Prostate gland (tissue), 2 donors: ENCODE measurements at places on chromosomes 13 and 19. TPM values are rescaled to one million over a fixed set of nuclear protein-coding genes. Genes with fewer than 3 reads are reported as not detected.
A peak's percentile ranks its signal among the peaks of the same experiment; 100 is the strongest.

- DNase-seq: no peak
These were observed 108.9 kb downstream of the DOCK9 start for GRCh38 chr13:98868932-98869331.

DNA sequence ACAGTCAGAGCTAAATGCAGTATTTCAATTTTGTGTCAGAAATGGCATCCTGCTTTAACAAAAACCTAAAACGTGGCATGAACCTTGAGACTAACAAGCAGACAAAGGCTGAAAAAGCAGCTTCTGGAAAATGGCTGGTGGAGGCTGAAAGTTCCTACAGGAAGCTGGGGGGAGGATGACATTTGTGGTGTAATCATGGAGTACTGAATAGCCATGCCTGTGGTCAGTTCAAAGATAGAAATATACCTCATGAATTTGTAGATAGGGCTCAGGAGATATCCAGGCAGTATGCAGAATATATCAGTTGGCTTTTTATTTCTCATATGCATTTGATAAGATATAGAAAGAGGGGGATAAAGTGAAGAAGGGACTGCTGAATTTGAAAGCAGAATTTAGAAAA, 181.7 kb downstream of the UQCRFS1 start:
- DNase-seq: no peak

Gene NAT14
- total RNA-seq: 19.8 TPM

Gene WDFY2
- 7.9 TPM for total RNA-seq

Gene WDR62
- 28.6 TPM for total RNA-seq

Gene UBE2L5
- total RNA-seq: 5.2 TPM

DNA sequence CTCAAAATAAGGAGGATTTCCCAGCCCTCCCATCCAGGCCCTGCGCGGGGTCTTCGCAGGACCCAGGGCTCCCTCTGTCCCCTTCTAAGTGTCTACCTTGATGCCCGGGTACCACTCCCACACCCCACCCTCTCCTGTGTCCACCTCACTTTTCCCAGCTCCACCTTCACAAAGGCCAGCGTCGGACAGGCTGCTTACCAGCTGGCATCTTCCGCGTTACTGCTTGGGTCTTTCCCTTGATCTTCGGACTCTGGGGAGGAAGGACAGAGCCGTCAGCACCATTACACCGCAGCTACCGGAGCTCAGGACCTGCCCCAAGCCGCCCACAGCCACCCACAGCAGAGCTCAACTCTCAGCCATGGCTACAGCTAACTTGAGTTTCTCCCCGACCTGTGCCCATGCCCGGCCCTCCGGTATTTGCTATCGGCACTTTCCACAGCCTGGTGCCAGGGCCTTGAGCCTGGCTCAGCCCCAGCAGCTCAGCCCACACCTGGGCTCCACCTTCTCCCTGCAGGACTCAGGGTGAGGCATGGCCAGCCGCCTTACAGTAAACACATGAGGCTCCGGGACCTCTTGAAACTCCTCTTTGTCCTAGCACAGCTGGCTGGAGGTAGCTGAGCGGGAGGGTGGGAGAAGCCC, 3.8 kb downstream of the C13orf46 start:
- DNase-seq: peak; percentile 88

DNA sequence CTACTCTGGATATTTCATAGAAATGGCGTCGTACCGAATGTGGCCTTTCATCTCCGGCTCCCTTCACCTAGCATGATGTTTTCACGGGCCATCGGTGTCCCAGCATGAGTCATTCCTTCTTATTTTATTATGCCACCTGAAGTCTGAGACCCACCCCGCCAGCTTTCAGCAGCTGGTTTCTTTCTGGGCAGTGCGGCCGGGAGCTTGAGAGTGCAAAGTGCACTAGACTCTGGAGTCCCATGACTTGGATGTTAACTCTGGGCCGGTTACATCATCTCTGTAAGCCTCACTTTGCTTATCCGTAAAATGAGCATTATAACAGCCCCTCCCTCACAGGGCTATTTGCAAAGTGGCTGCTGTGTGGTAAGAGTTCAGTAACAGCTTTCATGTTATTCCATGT, 5.8 kb upstream of the KMT5C start:
- no peak for DNase-seq

Gene ZNF208
- total RNA-seq: 4.3 TPM

DNA sequence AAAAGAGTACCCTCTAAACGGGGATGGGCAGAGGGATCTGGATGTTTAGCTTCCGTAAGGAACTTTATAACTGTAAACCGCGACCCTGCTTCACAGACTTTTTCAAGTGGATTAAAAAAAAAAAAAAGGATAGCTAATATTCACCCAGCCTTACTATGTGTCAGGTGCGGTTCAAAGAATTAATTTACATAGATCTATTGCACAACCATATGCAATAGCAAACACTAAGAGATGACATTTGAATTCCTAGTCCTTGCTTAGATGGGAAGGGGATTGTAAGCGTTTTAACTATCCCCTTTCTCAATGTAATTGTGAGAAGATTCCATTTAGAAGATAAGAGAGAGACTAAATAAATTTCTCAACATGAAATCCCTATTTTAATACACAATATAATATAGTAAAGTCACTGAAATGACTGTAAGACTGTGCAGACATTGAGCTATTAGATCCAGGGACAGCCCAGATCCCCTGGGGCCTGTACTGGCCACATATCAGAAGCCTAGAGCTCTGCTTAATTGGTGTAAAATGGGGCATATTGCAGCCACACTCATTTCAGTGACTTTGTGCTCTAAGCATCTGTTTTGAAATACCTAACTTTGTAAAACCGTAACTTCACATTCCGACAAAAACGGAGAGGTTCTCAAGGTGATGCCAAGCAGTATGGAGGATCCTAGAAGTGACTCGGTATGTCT, 13.6 kb downstream of the LATS2 start:
- no peak for DNase-seq

DNA sequence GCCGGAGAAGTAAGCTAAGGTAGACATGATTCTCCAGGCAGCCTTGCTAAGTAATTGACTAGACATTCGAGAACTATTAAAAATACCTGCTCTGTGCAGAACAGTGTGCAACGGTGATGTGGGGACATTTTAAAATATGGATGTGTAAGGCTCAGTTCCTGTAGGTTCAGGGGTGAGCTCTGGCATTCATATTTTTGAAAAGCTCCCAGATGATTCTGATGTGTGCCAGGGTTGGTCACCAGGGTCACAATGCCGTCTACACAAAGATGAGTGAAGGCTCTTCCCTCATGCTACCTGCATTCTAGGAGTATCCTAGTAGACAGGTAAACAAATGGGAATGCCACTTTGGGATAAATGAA, 702 bp upstream of the EPSTI1 start:
- no peak for DNase-seq

DNA sequence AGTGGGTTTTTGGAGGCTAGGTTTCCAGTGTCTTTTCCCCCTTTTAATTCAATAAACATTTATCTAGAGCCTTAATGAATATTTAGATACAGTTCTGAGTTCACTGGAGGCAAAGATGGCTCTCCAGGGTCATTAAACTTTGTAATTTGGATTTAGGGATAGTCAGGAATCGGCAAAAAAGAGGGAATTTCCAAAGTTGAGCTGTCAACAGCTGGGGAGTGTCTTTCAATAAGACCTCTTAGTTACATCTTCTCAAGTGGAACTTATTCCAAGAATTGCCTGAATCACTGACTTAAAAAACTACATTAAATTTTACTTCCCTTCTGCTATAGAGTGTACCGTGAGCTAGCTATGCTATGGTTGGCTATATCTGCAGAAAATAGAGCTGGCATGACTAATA, 2.0 kb downstream of the LRCH1 start:
- no peak for DNase-seq

GRCh38 chr19:41682437-41682836, 5.6 kb downstream of the CEACAM7 start:
- no peak for DNase-seq

- DNase-seq: no peak
These were observed 733.9 kb upstream of the ARGLU1 start for GRCh38 chr13:107301724-107302374.

GRCh38 chr19:28667348-28667977, 545.5 kb downstream of the UQCRFS1 start:
- DNase-seq: no peak

- no peak for DNase-seq
These were observed 83.7 kb downstream of the AKAP11 start for GRCh38 chr13:42355491-42356183.

Gene PALM3
- 1.8 TPM for total RNA-seq

GRCh38 chr19:36183245-36183628, 31.0 kb upstream of the COX7A1 start:
- no peak for DNase-seq

Gene OR7A5
- 0.57 TPM for total RNA-seq

Gene SOHLH2
- 5.1 TPM for total RNA-seq

DNA sequence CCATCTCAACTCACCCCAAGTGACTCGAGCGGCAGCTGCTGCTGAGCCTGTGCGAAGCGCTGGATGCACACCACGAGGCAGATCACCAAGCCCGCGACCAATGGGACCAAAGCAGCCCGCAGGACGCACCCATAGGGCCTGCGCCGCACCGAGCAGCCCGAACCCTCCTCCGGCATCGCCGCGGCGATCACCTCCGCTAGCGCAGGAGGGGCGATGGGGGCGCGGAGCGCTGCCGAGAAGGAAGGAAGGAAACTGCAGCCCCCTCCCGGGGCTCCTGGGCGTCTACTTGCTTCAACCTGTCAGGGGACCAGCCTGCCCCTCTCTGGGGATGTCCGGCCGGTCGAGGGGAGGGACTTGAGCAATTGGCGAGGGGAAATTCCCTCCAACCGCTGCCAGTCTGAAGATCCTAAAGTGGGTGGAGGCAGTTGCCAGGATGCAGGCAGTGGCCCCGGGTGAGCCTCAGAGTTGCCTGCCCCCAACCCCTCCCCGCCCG, at the start of gene CD70:
Gene CD70, minus strand, starts transcription at position 324 of the 493 bp plus-strand sequence. Its CDS starts 148 bp downstream, at position 176.
- no peak for DNase-seq

- DNase-seq: no peak
These were observed 19.6 kb downstream of the TMEM150B start for GRCh38 chr19:55305491-55305890.

Gene PRR20D
- total RNA-seq: not detected

GRCh38 chr13:58989556-58989955, 1174.2 kb downstream of the DIAPH3 start:
- no peak for DNase-seq

Gene C13orf46
- total RNA-seq: 8.0 TPM

DNA sequence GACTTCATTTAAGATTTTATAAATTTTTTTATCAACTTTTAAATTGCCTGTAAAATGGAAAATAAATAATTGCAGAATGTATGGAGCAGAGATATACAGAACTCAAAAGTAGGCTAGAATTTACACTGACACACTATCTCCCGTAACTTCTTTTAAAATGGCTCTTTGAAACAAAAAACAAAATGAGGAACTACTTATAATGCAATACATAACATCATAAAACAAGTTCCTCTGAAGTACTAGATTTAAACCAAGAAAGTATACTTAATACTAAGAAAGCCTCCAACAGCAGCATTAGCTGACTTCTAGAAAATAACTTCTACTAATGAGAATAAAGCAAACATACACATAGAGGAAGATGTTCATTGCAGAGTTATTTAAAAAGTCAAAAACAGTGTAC, 17.0 kb downstream of the RBM26 start:
- no peak for DNase-seq

DNA sequence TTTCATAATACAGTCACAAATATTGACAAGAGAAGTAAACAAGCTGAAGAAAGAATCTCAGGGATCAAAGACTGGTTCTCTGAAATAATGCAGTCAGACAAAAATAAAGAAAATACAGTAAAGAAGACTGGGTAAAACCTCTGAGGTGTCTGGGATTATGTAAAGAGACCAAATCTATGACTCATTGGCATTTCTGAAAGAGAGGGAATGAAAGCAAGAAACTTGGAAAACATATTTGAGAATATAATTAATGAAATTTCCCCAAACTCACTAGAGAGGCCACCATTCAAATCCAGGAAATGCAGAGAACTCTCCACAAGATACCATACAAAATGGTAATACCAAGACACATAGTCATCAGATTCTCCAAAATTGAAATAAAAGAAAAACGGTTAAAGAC, 53.0 kb upstream of the GPC6 start:
- no peak for DNase-seq

DNA sequence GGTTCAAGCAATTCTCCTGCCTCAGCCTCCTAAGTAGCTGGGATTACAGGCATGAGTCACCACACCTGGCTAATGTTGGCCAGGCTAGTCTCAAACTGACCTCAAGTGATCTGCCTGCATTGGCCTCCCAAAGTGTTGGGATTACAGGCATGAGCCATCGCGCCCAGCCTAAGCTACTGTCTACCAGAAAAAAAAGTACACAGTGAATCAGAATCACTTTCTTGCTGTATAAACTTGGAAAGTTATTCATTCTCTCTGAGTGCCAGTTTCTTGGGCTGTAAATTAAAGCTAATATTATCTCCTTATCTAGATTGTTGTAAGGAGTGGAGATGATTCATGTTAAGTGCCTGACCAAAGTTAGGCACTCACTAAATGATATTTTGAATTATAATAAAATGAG, 242.8 kb downstream of the ENOX1 start:
- no peak for DNase-seq

- DNase-seq: no peak
These were observed 188.1 kb downstream of the UGGT2 start for GRCh38 chr13:95865080-95865615.

GRCh38 chr13:111539791-111540446, 219.5 kb downstream of the TEX29 start:
- DNase-seq: no peak

DNA sequence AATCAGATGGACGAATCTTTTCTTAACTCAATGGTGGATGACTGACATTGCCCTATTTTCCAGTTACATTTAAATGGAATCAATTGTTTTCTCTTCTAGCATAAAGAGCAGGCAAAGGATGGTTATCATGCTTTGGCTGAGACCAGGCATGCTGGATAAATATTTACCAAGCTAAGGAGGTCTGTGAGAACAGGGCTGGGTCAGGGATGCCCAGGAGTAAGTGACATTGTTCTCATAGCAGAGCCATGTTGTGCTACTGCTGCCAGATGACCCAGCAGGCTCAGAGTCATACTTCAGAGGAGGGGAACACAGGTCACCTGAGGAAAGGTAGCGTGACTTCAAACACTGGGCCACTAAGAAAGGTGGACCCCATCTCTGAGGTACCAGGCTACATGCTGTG, 116.0 kb upstream of the RNF113B start:
- DNase-seq: peak; percentile 68

DNA sequence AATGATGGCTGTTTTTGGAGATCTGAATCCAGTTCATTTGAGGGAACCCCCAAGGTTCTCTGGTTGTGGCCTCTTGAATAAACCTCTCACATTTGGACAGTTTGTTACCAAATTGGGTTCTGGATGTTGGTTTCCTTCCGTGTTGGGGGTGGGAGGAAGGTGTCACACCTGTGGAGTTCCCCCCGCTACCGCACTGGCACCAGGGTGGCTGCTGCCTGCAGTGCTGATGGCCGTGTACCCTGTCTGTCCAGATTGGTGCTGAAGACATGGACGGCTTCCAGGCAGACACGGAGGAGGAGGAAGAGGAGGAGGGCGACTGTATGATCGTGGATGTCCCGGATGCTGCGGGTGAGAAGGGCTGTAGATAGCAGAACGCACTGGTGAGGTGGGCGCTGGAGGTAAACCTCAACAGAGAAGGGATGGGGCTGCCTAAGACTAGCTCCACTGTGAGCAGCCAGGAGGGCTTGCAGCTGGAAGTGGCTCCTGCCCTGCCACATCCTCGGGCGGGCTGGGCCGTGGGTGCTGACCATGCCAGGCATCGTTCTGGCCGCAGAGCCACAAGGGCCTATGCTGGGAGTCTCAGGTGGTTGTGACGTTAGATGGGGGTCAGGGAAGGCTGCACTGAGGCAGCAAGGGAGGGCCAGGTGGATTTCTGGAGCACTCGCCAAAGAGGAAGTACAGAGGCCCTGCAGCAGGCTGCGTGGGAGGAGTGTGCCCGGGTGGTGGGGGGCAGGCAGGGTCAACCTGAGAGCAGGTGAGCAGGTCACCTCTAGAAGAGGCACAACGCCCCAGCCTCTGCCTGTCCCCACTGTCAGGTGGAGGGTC, 15.4 kb downstream of the UBXN6 start:
- no peak for DNase-seq
